Effector memory CD8-positive, alpha-beta T cell (primary cell): ENCODE measurements at places on chromosomes 1 and 21.

DNA sequence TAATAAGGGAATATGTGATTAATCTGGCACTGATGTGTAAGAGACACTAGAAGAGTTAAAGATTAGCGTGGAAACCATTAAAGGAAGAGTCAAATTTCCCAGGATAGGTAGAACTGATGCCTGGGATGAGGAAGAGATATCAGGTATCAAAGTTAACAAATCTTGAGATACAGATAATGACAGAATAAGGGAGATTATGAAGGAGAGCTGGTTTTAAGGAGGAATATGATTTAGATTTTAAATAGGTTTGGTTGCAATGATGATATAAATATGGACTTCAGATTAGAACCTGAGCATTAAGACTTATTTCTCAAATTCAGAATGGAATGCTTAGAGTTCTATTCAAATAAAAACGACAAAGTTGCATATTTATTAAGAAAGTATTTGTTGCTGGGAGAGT is 26.2 kb downstream of the MAGI3 start:
- no peak for DNase-seq

GRCh38 chr1:1065265-1065939 is 8.7 kb downstream of the RNF223 start:
- DNase-seq: no peak

GRCh38 chr1:2937805-2938204 is 83.5 kb upstream of the ACTRT2 start:
- DNase-seq: no peak

- no peak for DNase-seq
These were observed 4.0 kb downstream of the HAO2 start for GRCh38 chr1:119372503-119373086.

GRCh38 chr1:41475859-41476567 is 8.5 kb downstream of the EDN2 start:
- DNase-seq: no peak

DNA sequence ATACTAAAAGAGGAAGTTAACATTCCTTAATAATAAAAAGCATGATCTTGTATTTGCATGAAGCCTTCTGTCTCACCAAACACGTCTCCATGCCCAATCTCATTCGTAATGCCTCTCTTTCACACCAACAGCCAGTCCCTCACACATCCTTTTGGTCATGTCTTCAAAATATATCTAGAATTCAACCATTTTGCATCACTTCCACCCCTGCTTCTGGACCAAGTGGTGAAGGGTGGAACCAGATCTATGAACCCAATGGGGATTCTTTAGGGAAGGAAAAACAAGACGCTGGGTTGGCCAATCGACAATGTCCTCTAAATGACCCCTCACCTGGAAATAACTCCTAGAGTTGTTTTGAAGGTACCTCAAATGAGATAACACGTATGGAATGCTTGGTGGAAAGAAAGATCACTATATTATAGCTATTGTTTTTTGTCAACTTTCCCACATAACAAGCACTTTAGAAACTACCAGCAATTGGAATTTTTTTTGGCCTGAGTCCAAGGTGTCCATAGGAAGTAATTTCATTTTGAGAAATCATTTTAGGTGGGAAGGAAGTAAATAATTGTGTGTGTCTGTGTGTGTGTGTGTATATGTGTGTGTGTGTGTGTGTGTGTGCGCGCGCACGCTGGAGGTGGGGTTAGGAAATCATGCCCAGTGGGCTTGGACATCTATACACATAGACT is at the start of gene KCNA10:
TSS of gene KCNA10 (minus strand) at position 51 of the 686 bp plus-strand sequence. CDS start 388 bp downstream, outside the sequence.
- DNase-seq: no peak

- no peak for DNase-seq
These were observed 22.6 kb upstream of the UAP1 start for GRCh38 chr1:162538815-162539431.

GRCh38 chr1:161958425-161958824 is 65.2 kb downstream of the OLFML2B start:
- no peak for DNase-seq

DNA sequence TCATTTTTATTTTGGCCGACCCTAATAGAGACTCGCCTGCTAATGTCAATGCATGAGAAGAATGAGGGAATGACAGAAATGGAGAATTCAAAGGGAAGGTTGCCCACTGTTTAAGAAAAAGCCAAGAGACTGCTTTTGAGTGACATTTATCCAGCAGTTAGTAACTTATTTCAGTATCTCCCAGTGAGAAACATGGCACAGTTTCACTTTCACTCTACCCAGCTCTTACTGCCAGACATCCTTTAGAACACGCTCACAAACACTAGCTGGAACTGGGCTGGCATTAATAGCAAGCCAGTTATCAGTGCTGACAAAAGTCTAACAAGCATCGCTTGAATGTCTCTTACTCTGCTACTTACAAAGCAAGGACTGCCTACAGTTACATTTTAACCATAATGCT is 8.5 kb downstream of the GGPS1 start:
- DNase-seq: no peak

- no peak for DNase-seq
These were observed 36.6 kb downstream of the H3-3A start for GRCh38 chr1:226098870-226099835.

DNA sequence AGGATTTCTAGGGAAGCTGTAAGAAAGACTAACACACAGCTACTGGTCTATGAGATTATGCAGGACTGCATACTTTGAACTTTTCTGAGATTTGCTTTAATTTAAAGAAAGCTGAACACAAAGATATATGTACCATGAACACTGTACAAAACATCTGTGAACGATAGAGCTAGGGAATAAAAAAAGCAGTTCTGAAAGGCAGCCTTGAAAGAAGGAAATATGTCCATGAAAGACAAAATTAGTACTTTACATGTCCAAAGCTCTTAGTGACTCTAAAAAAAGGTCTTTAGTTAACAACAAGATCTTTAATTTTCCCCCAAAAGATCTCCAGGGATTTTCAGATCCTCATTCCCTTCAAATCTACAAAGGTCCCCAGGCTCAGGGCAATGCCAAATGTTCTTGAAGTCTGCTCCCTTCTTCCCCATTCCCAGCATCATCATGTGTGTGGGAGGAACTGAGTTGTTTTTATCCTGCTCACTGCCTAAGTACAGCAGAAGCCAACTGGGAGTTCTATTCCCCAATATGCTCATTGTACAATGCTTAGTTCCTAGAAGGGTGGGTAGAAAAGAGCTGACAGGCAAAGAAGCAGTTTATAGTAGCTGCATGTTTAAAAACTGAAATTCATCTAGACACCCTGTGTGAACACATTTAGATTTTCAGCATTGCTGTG is 60.1 kb upstream of the PTCH2 start:
- DNase-seq: no peak

DNA sequence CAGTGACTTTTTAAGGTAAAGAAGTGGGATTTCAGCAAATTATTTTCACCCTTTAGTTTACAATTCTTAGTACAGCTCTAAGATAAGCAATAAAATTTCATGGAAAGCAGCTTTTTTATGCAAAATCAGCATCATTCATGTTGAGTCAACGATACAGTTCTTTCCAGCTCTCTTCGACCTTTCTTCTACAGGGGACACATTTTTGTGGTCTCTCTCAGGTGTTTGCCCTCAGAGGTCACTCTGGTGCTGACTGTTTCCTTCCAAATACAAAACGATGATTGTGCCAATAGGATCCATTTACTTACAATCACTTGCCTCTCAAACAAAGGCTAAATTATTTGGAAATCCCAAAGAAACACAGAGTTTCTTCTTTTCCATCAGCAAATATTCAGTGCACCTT is 51.0 kb downstream of the PSMG1 start:
- DNase-seq: no peak

GRCh38 chr1:21607549-21608529 is 61.3 kb downstream of the RAP1GAP start:
- no peak for DNase-seq

DNA sequence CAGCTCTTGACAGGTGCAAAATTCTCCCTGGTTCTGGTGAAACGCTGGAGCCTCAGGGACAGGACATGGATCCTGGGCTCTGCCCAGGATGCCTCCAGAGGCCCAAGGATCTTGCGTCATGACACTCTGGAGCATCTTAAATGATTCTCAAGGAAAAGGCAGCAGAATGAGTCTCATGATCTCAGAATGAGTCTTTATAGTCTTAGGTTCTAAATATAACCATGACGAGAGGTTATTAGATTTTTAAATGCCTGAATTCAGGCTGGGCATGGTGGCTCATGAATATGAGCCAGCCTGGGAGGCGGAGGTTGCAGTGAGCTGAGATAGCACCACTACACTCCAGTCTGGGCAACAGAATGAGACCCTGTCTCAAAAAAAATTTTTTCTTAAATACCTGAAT is 55.5 kb downstream of the ECE1 start:
- no peak for DNase-seq

GRCh38 chr1:75733661-75734060 is 9.2 kb downstream of the ACADM start:
- DNase-seq: no peak

GRCh38 chr1:17061486-17061885 is 7.7 kb upstream of the SDHB start:
- DNase-seq: no peak

GRCh38 chr1:207073906-207074820 is 14.5 kb upstream of the C4BPB start:
- DNase-seq: no peak

DNA sequence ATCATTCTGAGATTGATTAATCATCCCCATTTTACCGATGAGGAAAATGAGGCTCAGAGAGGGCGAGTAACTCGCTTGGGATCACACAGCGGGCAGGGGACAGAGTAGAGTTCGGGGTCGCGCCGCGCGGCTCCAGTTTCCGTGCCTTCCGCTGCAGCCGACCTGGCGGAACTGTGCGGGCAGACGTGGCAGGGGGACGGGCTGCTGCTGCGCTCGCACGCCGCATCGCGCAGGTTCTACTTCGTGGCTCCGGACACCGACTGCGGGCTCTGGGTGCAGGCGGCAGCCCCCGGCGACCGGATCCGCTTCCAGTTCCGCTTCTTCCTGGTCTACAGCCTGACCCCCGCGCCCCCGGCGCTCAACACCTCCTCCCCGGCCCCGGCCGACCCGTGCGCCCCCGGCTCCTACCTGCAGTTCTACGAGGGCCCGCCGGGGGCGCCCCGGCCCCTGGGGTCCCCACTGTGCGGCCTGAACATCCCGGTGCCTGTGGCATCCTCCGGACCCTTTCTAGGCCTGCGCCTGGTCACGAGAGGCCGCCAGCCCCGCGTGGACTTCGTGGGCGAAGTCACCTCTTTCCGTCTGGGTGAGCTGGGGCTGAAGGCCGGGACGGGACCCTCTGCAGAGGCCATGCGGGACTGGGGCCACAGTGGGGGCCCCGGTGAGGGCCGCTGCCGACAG is 2.3 kb downstream of the LDLRAD2 start:
- DNase-seq: no peak

GRCh38 chr1:227002531-227003049 is 62.5 kb downstream of the COQ8A start:
- DNase-seq: no peak

DNA sequence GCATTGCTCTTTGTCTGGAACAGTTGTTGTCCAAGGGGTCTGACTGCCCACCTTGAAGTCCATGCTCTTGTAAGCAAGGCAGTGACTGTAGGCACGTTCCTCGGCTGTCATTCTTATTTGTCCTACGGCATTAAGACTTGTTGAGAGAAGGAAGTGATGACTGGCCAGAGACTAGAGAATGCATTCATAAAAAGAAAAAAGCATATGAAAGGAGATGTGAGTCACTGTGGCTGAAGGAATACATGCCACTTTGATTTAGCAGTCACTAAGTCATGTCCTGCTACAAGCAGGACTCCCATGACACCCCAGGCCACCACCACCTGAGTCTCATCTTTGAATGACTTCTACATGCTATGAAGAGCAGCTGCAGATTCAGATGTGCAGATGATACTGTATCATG is 50.5 kb downstream of the CNN3 start:
- no peak for DNase-seq

DNA sequence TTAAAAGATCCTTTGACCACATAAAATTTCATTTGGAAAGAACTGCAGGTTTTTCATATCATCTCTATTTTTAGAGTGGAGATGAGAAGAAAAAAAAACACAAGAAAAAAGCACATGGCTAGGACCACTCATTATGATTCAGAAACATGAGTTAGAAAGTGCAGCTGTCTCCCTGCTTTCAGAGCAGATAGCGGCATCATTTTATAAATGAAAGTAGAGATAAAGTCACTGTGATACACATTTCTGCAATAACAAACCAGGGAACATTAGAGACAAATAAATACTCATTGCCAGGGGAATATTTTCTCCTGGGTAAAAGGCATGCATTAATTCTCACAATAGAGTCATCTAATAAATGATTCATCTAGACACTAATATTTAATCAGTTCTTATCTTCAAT is 87.5 kb upstream of the PLPPR4 start:
- no peak for DNase-seq

- DNase-seq: no peak
These were observed 16.7 kb upstream of the IL10RB start for GRCh38 chr21:33249331-33250002.

- no peak for DNase-seq
These were observed 95.9 kb downstream of the PTPRU start for GRCh38 chr1:29332204-29332603.

- no peak for DNase-seq
These were observed 444.2 kb downstream of the SETD4 start for GRCh38 chr21:35616090-35616489.

GRCh38 chr21:17003763-17004373 is 509.0 kb upstream of the CXADR start:
- no peak for DNase-seq

DNA sequence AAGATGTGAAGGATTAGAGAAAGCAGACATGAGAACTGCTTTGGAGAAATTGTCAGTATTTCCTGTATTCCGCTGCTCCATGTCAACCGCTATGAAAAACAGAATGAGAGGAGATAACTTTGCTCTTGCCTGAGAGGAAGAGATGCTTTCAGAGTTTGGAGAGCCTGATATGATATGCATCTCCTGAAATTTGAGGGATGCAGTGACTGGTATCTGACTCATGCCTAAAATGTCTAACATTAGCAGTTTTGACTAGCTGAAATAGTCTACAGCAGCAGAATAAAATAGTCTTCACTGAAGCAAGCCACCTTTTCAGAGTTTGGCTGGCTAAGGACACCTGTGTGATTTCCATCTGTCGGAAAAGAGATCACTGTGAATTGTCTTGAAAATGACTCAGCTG is 165.8 kb upstream of the LRRC7 start:
- DNase-seq: no peak
